ENCODE measurements at places on chromosomes 7 and 10. TPM values are rescaled to one million over a fixed set of nuclear protein-coding genes. Genes with fewer than 3 reads are reported as not detected.

Gene C10orf62
- not detected for total RNA-seq

Gene MMD2
- not detected for total RNA-seq

Gene ASB10
- not detected for total RNA-seq

Gene ADAM8
- 2.3 TPM for total RNA-seq

GRCh38 chr10:101879456-101880231 is 36.0 kb upstream of the KCNIP2 start:
- DNase-seq: no peak
- H3K27ac ChIP-seq: peak overlapping the region; percentile 32
- H3K27me3 ChIP-seq: no peaks in the 10 kb centered on the region
- peaks cover 12% of the 10 kb centered on the region for H3K4me1 ChIP-seq
- no peaks in the 10 kb centered on the region for H3K36me3 ChIP-seq
- H3K4me3 ChIP-seq: no peak overlapping the region

GRCh38 chr7:51017576-51018535 is 235.2 kb upstream of the GRB10 start:
- no peak overlapping the region for H3K27ac ChIP-seq
- H3K4me3 ChIP-seq: no peak overlapping the region
- peaks cover 8% of the 10 kb centered on the region for H3K4me1 ChIP-seq
- DNase-seq: no peak

DNA sequence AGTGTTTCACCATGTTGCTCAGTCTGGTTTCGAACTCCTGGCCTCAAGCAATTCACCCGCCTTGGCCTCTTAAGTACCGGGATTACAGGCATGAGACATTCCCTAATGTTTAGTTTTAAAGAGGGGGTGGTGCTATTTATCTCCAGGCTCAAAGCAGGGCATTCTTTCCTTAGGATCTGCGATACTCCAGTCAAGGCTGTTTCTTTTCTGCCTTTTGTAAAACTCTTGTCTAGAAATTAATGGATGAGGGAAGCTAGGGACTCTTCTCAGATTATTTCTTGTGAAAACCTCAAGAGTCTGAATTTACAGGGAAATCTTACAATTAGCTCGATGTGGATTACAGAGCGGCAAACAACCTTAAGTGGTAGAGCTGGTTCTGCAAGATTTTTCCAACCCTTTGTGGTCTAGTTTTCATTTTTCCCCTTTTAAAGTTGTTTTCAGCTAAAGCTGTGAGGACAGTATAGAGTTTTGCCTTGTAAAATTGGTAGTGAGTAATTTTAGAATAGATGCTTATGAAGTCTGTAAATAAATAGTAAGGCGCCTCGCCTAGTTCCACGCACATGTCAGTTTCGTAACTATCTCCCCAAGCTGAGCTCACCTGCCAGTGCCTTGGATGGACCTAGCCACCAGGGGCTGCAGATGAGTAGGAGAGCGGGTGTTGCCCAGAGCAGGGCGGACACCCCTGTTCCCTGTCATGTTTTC is 53.1 kb downstream of the CUX1 start:
- DNase-seq: no peak
- peaks cover 55% of the 10 kb centered on the region for H3K4me1 ChIP-seq
- H3K4me3 ChIP-seq: no peak overlapping the region
- peak overlapping the region; percentile 69 for H3K27ac ChIP-seq
- no peaks in the 10 kb centered on the region for H3K27me3 ChIP-seq
- H3K36me3 ChIP-seq: peaks cover 1% of the 10 kb centered on the region

DNA sequence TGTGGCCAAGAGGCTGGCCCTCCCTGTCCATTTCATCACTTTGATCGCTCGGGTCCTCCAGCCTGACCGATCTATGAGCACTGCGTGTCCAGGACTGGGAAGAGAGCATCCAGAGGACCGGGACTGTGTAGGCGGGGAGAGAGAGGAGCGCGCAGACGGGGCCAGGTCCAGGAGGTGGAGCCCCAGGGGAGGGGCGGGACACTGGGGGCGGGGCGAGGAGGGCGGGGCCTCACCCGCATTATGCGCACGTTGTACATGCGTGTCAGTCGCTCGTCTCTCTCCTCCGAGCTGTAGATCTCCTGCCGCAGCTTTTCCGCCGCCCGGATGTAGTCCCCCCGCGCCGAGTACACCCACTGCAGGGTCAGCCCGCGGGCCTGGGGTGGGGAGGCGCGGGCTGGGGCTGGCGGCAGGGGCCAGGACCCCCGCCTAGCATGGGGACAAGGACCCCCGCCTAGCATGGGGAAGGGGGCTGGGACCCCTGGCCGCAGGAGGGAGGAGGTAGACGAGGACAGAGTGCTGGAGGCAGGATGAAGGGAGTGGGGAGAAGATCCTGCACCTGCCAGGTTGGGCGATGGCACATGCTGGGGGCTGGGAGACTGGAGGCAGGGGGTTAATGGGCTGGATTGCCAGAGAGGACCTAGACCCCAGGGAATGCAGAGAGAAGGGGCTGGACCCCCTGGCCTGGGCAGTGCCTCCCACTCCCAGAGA is 14.3 kb downstream of the MOSPD3 start:
- peaks cover 7% of the 10 kb centered on the region for H3K4me1 ChIP-seq
- H3K36me3 ChIP-seq: peaks cover under 1% of the 10 kb centered on the region
- no peak overlapping the region for H3K27ac ChIP-seq
- no peaks in the 10 kb centered on the region for H3K27me3 ChIP-seq
- H3K4me3 ChIP-seq: peak overlapping the region; percentile 65
- no peak for DNase-seq

DNA sequence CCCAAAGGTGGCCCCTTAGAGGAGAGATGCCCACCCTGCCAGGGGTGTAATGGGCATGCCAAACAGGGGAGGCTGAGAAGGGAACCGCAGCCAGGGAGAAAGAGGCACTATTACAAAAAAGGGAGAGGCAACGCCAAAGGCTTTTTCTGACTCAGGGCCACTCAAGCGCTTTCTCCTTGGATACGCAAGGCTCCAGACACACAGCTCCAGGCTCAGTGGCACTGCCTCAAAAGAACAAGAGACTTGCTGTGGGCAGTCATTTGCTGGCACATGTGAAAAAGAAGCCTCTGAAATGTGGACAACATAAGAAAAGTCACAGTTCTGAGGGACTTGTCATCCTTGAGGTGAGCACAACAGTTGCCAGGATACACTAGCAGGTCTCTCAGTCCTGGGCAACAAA is 128.4 kb downstream of the DGKI start:
- no peaks in the 10 kb centered on the region for H3K27me3 ChIP-seq
- no peak overlapping the region for H3K27ac ChIP-seq
- peaks cover 37% of the 10 kb centered on the region for H3K4me1 ChIP-seq

- no peak for DNase-seq
- no peaks in the 10 kb centered on the region for H3K4me1 ChIP-seq
- no peak overlapping the region for H3K4me3 ChIP-seq
- no peak overlapping the region for H3K27ac ChIP-seq
Observed at GRCh38 chr7:96739167-96739566, 29.5 kb upstream of the SEM1 start.

GRCh38 chr10:129863201-129863663 is 100.8 kb downstream of the EBF3 start:
- no peak overlapping the region for H3K4me3 ChIP-seq
- no peak overlapping the region for H3K27ac ChIP-seq
- no peak for DNase-seq
- H3K36me3 ChIP-seq: no peaks in the 10 kb centered on the region

- no peaks in the 10 kb centered on the region for H3K4me1 ChIP-seq
- H3K4me3 ChIP-seq: no peak overlapping the region
- H3K36me3 ChIP-seq: peaks cover 36% of the 10 kb centered on the region
- no peak overlapping the region for H3K27ac ChIP-seq
- no peak for DNase-seq
Observed at GRCh38 chr10:38047666-38048065, 37.2 kb downstream of the ZNF33A start.

GRCh38 chr10:34815185-34816084 is at the start of gene PARD3:
Gene PARD3, minus strand, starts transcription at chr10:34815296. Its CDS starts 301 bp downstream, at chr10:34814995.
- H3K27ac ChIP-seq: peak within 1 kb of the TSS; percentile 77
- peak within 1 kb of the TSS; percentile 84 for H3K4me3 ChIP-seq
- no peaks in the 10 kb centered on the region for H3K27me3 ChIP-seq
- DNase-seq: no peak
